Head of caudate nucleus (tissue), 42 donors: ENCODE measurements at places on chromosomes 6 and 20.

DNA sequence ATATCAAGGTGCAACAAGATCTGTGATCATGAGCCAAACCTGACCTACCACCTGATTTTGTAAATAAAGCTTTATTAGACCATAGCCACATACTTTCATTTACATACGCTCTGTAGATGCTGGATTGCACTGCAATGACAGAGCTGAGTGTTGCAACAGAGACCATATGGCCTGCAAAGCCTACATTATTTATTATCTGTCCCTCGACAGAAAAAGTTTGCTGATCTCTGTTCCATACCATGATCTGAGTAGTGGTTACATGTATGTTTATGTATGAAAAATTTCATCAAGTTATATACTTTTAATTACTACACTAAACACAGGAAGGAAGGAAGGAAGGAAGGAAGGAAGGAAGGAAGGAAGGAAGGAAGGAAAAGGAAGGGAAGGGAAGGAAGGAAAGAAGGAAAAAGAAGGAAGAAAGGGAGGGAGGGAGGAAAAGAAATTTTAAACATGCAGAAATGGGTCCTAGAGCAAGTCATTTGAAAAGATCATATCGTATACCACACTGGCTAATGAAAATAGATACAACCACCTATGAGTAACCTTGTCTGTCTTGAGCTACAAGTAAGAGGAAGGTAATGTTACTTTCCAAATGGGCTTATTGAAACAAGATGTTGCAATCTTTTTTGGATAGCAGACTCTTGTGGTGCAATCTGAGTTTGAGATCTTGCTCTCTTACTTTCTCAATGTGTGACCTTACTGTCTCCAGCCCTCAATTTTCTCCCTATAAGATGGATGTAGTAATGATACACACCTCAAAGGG lies 441.0 kb downstream of the KIF16B start:
- DNase-seq: no peak

GRCh38 chr6:142757852-142758628 lies 186.9 kb downstream of the HIVEP2 start:
- DNase-seq: no peak

DNA sequence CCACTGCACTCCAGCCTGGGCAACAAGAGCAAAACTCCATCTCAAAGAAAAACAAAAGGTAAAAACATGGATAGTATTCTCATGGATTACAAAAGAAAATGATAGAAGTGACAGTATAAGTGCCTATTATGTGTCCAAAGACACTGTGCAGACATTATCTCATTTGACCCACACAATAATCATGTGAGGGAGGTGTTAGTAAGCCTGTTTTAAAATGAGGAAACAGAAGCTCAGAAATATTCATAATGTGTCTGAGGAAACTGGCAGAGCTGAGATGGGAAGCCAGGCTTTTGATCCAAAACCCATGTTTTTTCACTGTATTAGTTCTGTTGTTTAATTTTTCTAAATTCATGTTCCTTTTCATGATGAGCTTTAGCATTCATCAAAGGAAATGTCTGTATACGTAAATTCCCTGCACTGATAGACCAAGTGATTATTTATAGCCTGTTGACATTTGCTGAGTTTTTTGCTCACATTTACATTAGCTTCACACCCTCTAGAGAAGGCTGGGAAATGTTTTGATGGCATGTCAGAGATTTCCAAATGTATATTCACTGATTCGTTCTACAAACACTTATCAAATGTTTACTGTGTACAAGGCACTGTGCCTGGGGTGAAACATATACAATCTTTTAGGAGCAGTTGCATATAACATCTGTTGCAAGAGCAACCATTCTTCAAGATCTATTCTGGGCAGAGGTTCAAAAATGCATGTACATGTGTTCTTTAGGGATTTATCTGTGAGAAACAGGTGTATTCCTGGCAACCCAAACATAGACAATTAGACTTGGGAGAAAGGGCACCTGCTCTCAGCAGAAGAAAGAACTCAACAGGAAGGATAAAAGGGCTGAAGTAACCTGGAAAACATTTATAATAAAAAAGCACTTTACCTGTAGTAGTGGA lies 331.5 kb downstream of the SAMD5 start:
- DNase-seq: no peak

DNA sequence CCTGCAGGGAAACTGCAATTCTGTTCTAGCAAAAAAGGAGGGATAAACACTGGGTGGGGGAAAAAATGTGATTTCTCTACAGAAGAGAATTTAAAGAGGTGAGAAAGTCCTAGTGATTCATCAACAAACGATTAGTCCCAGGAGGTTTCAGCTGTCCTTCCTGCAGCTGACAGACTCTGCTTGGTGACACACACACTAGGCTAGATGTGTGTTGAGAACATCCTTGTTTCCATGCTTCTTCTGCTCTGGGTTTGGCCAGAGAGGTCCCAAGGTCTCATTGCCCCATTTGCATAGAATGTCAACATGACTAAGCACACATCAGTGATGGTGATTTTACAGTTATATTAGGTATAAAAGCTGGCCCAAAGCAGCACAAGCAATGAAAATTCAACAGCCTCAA lies 258.3 kb downstream of the NFATC2 start:
- DNase-seq: no peak

GRCh38 chr6:116424001-116424400 lies 37.2 kb upstream of the CALHM6 start:
- DNase-seq: no peak

DNA sequence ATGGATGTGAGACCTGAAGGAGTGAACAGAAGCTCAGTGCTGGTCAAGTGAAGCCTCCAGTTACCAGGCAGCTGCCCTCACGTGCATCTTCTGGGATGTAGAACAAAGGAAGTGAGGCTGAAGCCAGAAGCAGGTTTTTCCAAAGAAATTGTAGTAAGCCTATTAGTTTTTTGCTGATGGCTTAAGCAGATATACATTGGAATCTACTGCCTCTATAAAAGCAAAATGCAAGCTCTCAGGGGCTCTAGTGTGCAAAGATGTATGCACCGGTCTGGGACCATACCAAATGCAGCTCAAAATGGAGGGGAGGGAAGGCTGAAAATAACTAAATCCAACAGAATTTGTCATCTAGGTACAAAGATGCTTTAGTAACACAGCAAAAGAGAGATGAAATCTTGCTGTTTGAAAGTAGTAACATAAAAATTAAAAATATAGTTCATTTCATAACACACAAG lies 77.0 kb downstream of the DTNBP1 start:
- no peak for DNase-seq

- no peak for DNase-seq
Observed at GRCh38 chr6:5630636-5631035, 369.3 kb downstream of the FARS2 start.

DNA sequence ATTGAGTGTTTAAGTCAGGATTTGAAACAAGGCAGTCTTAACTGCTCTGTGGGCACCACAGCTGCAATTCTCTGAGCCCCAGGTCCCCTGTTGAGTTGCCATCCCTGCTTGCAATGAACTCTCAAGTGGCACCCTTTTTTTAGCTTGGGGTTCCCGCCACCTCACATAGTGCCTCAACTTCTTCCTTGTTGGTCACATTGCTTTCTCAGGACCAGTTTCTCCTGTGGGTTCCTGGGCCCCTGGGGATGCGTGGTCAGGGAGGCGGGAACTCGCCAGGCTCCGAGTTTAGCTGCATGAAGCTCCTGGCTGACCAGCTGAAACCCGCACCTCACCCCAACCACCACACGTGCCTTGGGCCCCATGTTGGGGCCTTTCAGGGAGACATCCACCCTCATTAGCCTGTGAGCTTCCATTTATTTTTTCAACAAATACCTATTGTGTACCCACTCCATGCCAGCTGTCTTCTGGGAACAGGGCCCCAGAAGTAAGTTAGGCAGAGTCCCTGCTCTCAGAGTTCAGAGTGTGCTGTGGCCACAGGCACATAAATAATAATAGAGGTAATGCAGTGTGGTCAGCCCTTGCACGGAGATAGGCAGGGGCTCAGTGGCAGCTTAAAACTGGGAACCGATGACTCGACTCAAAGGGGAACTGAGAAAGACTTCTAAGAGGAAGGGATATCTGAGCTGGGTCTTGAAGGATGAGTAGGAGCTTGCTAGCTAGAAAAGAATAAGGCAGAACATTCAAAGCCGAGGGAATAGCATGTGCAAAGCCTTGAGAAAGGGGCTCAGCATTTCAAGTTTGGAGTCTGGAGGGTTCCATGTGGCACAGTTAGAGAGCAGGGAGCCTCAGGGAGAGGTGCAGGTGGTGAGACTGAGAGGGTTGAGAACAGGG lies 33.9 kb upstream of the FAM83D start:
- no peak for DNase-seq

GRCh38 chr6:143965503-143966171 lies 42.4 kb downstream of the PLAGL1 start:
- DNase-seq: no peak

GRCh38 chr20:23368316-23369071 lies 6.5 kb downstream of the GZF1 start:
- no peak for DNase-seq

GRCh38 chr6:148990403-148990802 lies 243.6 kb downstream of the UST start:
- no peak for DNase-seq

DNA sequence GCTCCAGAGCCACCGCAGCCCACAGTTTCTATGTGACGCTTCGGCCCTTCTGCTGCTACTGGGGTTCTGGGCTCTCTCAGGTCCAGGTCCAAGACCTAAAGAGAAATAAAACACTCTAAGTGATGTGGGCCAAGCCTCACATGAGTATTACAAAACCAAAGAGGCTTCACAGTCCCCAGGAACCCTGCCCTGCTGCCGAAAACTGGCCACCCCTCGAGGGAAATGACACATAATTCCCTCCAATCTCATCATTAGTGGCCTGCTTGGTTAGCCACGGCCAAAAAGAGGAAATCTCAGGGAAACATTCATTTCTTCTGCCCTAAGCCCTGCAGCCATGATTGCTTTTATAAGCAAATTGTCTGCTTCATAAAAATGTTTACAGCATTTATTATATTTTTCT lies 32.5 kb downstream of the DLL1 start:
- DNase-seq: no peak

- DNase-seq: no peak
Observed at GRCh38 chr6:22668307-22668706, 98.9 kb downstream of the HDGFL1 start.

GRCh38 chr6:77856391-77856790 lies 203.6 kb downstream of the MEI4 start:
- no peak for DNase-seq

DNA sequence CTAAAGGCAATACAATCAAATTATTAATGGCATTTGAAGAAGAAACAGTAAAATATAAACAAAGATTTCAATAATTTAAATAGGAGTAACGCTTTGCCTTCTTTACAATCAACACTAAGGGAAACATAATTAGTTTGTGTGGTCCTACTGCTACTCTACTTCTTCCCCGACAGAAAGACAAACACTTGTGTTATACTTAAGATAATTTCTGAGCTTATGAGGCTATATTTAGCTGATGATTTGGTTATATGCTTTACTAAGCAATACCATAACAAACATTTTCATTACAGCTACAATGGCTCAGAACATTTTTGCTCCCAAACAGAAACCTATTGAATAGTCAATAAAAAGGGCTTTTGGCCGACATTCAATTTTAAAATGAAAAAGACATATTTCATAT lies 1217.2 kb upstream of the GJE1 start:
- DNase-seq: no peak

DNA sequence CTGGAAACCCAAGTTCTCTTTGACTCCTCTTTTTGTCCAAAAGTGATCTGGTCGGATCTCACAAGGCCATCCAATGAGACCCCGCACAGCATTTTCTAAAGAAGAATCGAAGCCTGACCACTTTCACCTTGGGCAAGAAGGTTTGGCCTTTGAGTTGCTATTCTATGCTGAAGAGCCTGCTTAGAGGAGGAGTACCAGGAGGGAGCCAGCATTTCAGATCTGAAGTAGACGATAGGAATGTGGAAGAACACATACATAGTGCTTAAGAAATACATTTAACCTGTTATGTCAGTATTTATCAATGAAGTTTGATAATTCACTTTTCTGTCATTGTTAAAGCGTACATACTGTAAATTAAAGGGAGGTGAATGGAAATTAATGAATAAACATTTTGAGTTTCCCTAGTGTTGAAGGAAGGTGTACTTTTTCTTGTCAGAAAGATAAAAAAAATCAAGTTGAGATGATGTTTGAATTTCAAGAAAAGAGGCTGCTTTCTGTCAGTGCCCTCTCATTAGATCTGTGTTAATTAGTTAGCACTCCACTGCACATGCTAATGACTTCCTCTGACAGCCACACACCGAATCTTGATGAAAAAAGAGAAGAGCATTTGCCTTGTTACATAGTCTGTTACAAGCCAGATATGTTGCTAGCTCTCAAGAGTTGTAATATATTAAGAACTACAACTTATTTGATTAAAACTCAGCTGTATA lies 10.9 kb upstream of the TDRD6 start:
- no peak for DNase-seq

GRCh38 chr6:46651816-46652215 lies 802 bp downstream of the CYP39A1 start:
- no peak for DNase-seq

- no peak for DNase-seq
Observed at GRCh38 chr6:8000188-8000596, 64.0 kb downstream of the BLOC1S5 start.

GRCh38 chr6:159267165-159267564 lies 98.0 kb downstream of the FNDC1 start:
- DNase-seq: no peak

GRCh38 chr6:125095580-125096301 lies 57.8 kb upstream of the TPD52L1 start:
- DNase-seq: no peak

- DNase-seq: no peak
Observed at GRCh38 chr6:35091346-35092083, 49.6 kb downstream of the TCP11 start.

GRCh38 chr6:147033267-147033666 lies 170.9 kb upstream of the STXBP5 start:
- no peak for DNase-seq

GRCh38 chr6:12295558-12296254 lies 5.5 kb downstream of the EDN1 start:
- no peak for DNase-seq

GRCh38 chr20:7696311-7696710 lies 243.9 kb downstream of the HAO1 start:
- DNase-seq: no peak

GRCh38 chr20:14758356-14758755 lies 420.9 kb upstream of the FLRT3 start:
- DNase-seq: no peak

DNA sequence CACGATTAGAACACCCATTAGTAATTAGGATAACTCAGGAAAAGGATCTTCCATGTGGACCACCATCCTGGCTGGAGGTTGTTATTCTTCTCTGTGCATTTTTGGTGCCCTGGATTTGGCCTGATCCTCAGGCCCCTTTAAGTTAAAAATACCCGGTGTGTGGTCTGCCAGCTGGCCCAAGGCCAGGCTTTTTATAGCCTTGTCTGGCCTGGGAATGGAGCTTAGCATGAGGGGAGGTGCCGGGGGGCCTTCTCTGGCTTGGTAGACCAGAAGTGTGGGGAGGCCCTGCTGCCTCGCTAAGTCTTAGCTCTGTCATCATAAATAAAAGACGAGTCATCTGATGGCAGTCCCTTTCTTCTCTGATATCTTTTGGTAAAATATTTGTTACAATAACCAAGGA lies 71.4 kb downstream of the ARID1B start:
- DNase-seq: no peak

- no peak for DNase-seq
Observed at GRCh38 chr6:169158174-169158573, 95.5 kb downstream of the THBS2 start.

GRCh38 chr6:160966493-160967229 lies 24.9 kb upstream of the MAP3K4 start:
- no peak for DNase-seq
